ENCODE measurements at places on chromosomes 6 and 20. TPM values are rescaled to one million over a fixed set of nuclear protein-coding genes. Genes with fewer than 3 reads are reported as not detected.

Gene LPA
- total RNA-seq: not detected

Gene ACTL10
- total RNA-seq: 3.9 TPM

Gene GRM1
- under 0.01 TPM for total RNA-seq

Gene PRND
- not detected for total RNA-seq

Gene DEFB132
- total RNA-seq: not detected

Gene PTK6
- under 0.01 TPM for total RNA-seq

Gene PMEPA1
- total RNA-seq: under 0.01 TPM

Gene UBD
- not detected for total RNA-seq

All from subcutaneous preadipocyte (primary cell).